GM12864 (cell line): ENCODE measurements at places on chromosomes 5 and 9.

DNA sequence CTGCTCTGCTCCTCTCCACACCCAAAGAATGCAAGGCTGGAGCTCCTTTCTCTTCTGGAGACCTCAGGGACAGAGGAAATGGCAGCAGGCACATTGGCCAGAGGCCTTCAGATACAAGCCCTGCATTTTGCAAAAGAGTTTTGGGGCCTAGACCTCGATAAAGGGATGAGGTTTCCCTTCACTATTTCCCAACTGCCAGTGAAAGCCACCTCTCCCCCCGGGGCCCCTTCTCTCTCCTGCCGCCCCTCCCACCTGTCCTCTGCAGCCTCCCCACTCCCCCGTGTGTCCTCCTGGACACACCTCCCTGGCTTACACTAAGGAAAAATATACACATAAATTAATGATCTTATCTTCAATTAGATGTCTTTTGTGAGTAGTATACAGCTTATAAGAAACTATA, 21.3 kb upstream of the LMNB1 start:
- no peak for DNase-seq

DNA sequence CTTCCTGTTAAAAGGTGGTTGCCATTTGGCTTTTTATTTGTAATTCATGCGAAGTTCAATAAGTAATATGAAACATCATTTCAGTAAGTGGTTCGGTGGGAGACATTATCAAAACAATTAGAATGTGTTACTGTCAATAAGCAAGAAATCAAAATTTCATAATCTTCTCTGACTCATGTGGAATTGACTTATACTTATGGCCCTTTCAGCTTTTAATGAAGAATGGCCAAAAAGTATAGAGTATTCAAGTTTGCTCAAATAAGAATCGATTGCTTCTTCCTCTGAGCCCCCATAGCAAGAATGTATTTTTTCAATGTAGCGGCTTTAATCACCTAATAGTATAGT, 174.5 kb downstream of the AOPEP start:
- DNase-seq: no peak

DNA sequence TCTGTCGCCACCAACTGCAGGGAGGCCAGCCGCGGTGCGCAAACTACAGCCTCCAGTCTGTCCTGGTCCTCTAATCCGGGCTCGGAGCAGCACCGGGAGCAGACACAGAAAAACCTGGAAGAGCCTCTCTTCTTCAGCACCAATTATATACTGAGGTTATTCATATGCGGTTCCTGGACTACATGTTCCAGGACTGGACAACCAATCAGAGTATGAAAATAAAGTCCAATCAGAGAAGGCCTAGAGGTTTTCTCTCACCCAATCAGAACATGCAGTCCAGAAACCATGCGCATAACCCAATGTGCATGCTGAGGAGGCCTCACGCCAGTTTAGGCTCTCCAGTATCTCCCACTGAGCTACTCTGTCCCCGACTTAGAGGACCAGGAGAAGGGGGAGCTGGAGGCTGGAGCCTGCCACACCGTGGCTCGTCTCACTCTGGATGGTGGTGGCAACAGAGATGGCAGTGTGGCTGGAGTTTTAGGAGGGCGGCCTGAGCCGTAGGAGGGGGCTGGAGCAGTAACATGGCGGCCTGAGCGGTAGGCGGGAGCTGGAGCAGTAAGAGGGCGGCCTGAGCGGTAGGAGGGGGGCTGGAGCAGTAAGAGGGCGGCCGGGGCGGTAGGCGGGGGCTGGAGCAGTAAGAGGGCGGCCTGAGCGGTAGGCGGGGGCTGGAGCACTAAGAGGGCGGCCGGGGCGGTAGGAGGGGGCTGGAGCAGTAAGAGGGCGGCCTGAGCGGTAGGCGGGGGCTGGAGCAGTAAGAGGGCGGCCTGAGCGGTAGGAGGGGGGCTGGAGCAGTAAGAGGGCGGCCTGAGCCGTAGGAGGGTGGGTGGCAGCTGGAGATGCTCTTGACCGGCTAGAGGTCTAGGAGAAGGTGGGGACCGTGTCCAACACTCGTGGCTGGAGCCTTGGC, 20.4 kb upstream of the TRIM52 start:
- DNase-seq: no peak

GRCh38 chr9:98488571-98489312, 220.0 kb downstream of the GABBR2 start:
- no peak for DNase-seq

DNA sequence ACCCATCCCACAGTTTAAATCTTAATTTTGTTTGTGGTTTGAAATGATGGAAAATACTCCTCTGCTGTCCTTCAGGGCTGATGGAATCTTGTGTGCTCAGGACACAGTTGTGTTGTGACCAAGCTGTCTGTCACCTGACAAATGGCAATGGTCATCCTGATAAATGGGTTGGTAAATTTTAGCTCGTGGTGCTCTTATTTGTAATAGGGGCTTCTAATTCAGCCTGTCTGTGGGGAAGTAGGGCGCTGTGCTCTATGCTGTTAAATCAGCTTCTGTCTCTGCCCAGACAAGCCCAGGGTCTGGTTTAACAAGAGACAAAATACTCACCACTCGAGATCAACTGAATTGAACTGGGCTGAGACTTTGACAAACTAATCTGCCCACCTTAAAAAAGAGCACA, 4.5 kb downstream of the LRRTM2 start:
- no peak for DNase-seq

DNA sequence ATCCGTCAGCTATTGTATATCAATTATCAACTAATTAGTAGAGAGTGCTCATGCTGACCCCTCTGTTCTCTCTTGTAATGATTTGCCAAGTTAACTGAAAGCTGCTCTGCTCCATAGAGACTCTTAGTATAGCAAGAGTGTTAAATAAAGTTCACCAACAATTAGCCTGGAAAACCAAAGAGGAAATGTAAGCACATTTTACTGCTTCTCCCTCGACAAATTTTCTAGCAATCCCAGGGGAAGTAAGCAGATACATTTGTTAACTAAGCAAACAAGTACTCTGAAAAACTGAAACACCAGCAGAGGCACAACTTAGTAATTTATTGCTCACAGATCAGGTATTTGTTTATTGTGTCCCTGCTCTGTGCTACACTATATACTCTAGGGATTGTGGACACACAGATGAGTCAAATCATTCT, 162.2 kb downstream of the GLIS3 start:
- no peak for DNase-seq

DNA sequence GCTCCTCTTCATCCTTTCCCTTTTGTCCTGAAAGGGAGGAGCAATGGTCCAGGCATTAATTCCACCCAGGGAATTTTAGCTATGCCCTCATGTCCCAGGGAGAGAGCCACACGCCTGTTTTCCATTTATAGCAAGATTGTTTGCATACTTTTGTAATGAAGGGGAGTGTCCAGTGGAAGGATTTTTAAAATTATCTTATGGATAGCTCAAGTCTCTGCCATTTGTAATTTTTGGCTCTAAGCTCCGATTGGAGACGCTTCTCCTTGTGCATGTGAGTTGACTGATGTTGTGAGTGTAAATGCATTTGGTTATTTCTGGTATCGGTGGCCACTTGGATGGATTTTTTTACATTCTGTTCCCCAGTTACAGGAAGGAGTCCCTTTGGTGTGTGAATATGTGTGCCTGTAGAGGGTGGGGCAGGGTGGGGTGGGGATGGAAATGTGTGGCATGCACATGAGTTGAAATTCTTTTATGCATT, 7.2 kb upstream of the RPL26L1 start:
- no peak for DNase-seq

- DNase-seq: no peak
Observed at GRCh38 chr9:34671307-34671706, 8.8 kb upstream of the CCL27 start.

GRCh38 chr9:137756045-137756744, 121.4 kb upstream of the CACNA1B start:
- DNase-seq: no peak

DNA sequence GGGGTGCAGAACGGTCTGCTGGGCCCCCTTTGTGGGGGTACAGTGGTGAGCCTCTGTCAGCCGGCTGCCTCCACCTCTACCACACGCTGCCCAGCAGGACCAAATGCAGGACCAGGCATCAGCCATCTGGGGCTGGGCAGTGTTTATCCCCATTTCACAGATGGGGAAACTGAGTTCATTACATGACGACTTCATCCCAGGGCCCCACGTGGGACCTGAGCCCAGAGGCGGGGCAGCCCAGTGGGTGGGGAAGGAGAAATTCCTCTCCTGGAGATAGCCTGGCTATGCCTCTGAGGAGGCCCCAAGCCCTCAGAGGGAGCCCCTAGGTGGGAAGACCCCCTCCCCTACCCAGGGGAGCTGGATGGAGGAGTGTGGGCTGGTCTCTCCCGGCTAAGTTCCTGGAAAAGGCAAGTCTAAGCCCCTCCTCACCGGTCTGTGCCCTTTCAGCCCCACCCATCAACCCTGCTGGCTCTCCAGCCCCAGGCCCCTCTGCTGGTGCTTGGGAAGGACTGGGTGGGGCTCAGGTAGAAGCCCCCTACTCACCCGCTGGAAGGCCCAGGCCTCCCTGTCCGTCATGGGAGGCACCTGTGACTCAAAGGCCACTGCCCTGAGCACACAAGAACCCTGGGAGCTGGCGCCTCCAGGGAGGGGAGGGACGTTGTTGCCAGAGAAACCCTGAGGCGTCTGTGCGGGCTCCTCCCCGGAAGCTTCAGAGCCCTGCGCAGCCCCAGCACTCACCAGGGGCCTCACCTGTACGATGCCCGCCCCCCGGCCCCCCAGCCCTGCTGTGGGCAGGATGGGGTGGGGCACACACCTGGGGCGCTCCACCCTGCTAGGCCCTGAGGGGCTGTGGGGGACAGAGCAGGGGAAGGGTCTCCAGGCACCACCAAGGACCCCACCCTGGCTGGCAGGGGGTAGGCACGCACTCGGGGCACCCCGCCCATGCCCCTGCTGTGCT, 7.4 kb upstream of the CCDC187 start:
- DNase-seq: no peak

DNA sequence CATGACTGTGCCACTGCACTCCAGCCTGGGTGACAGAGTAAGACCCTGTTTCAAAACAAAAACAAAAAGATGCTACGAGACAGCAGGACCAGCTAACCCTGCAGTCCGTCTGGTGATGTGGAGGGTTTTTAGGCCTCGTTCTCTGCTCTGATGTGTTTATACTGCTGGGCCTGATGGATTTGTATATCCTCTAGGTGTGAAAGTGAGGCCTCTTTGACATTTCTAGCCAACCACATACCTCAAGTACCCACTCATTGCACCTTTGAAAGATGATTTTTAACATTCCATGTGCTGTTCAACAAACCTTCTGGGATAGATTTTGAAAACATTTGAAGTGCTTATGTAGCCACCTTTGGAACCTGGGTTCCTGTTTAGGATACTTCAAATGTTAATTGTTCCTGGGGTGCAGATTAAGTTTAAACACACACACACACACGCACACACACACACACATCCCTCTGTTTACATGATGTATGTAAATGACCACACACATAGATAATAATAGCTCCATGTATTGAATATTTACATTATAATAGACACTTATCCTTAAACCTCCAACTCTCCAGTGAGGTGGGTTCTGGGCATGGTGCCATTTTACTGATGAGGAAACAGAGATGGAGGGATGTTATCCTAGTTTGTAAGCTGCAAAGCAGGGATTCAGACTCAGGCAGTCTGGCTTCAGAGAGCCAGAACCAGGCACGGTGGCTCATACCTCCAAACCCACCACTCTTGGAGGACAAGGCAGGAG, 48.8 kb upstream of the GOLPH3 start:
- DNase-seq: no peak

GRCh38 chr9:133557581-133557980, 23.1 kb downstream of the ADAMTSL2 start:
- no peak for DNase-seq

- DNase-seq: no peak
Observed at GRCh38 chr9:114202396-114202795, 47.1 kb downstream of the COL27A1 start.

- DNase-seq: no peak
Observed at GRCh38 chr5:174358276-174358675, 312.8 kb downstream of the NSG2 start.

DNA sequence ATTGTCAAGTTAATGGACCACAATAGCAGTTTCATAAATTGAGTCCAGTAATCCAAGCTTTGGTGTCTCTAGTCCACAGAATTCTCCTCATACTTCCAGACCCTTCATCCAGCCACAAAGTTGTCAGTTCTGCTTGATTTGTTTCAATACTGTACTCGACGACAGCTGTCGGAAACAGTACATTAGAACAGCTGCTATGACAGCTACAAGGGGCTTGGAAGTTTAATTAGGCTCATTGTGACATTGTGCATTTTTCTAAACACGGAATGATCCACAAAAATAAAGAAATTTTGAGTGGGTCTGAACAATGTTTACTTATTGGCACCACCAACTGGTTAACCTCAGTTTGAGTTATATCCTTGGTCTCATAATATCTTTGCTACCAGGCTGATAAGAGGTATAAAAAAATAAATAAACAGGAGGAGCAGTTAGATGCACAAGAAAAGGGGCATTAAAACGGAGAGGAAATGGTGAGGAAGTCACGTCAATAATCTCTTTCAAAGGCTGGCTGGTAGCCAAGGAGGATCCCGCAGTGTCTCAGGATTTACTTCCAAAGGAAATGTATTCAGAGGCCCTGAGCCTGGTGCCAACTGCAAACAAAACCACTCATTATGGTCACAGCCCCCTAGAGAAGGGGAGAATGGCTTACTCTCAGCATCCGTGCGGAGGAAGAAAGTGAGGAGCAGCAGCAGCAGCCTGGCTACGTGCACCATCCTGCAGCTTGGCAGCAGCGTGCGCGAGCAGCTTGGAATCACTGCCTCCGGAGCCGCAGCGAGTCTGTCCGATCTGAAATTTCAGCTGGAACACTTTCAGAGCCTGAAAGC, 933.8 kb upstream of the DMAC1 start:
- DNase-seq: no peak

DNA sequence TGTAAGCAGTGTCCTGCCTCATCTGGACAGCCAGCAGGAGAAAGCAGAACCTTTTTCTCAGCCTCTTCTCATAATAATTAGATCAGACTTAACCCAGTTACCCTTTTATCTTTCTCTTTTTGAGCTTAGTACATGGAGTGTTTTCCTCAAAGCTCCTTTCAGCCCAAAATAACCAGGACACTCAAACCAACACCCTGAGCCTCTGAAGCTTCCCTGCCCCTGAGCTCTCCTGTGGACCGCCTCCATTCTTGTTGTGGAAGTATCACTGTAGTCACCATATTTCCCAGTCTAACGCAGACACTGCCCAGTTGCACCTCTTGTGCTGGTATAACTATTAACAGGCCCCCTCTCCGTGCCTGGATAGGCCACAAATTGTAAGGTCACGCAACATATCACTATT, 53.8 kb upstream of the ZNF622 start:
- DNase-seq: no peak

DNA sequence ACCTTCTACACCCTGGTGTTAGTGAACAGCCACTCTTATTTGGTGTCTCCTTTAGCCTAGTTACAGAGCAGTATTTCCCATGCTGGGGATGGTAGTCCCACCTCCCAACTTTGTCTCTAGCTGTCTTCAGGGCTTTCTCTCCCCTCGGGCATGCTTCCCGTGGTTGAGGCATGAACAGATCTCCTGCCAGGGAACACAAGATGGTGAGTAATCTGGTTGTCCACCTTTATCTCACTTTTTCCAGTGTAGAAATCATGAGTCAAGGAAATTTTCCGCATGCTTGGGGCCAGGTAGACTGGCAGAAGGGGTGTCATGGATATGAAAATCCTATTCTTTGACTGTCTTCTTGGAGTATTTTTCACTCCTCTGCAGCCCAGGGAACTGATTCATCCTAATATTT, 532.9 kb downstream of the ANXA1 start:
- DNase-seq: no peak

DNA sequence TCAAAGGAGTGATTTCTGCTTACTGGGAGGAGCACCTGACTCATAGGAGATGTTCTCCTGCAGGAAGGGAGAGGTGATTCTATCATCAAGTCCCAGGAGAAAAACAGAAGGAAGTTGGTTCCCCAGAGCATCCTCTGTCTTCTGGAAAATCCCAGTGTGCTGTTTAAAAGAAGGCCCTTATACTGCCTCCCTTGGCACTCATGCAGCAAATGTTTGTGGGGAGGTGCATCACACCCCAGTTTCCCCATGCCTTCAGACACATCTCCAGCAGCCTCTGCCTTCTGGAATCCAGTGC, 63.1 kb downstream of the PPARGC1B start:
- no peak for DNase-seq
